Natural killer cell (primary cell): ENCODE measurements at places on chromosomes 7 and 10. TPM values are rescaled to one million over a fixed set of nuclear protein-coding genes. Genes with fewer than 3 reads are reported as not detected.

Gene CDK5
- total RNA-seq = 6.6 TPM

Gene CDHR1
- 4.0 TPM for total RNA-seq

Gene BICC1
- total RNA-seq = 0.14 TPM

Gene PDZD7
- total RNA-seq = 0.52 TPM

Gene ACBD7
- total RNA-seq = 0.48 TPM

Gene GPR15LG
- not detected for total RNA-seq

Gene NPSR1
- not detected for total RNA-seq

Gene HMX3
- 0.33 TPM for total RNA-seq

Gene IFIT5
- 17.7 TPM for total RNA-seq

Gene ECHDC3
- 4.8 TPM for total RNA-seq

Gene OR2A12
- total RNA-seq = not detected

Gene CD36
- 5.5 TPM for total RNA-seq

Gene CASD1
- total RNA-seq = 23.7 TPM

Gene CALN1
- total RNA-seq = not detected

Gene ASZ1
- total RNA-seq = not detected

Gene GNGT1
- total RNA-seq = not detected

Gene KIFBP
- total RNA-seq = 3.5 TPM

Gene SUGCT
- 0.59 TPM for total RNA-seq

Gene SEMA3C
- total RNA-seq = 0.41 TPM

Gene GPC2
- 2.3 TPM for total RNA-seq

Gene FEZF1
- total RNA-seq = not detected

Gene SPDYE6
- not detected for total RNA-seq

Gene SLC29A3
- 4.0 TPM for total RNA-seq

Gene CCZ1
- total RNA-seq = 112 TPM

Gene PRKAR2B
- 2.1 TPM for total RNA-seq

Gene PRSS37
- not detected for total RNA-seq

Gene AKAP9
- total RNA-seq = 78.8 TPM

Gene HIP1
- total RNA-seq = 23.1 TPM

Gene NPTX2
- total RNA-seq = not detected

Gene WNT8B
- not detected for total RNA-seq

Gene ESYT2
- 137 TPM for total RNA-seq

Gene CLEC5A
- total RNA-seq = not detected

Gene CBX3
- 109 TPM for total RNA-seq

Gene IRF5
- total RNA-seq = 20.2 TPM

Gene NOS3
- 5.9 TPM for total RNA-seq

Gene UCMA
- total RNA-seq = not detected

Gene C7orf33
- total RNA-seq = not detected

Gene PRPS1L1
- not detected for total RNA-seq

Gene KCNMA1
- total RNA-seq = 0.63 TPM

Gene LIPK
- not detected for total RNA-seq

Gene CYP2C9
- total RNA-seq = not detected

Gene ELMO1
- 130 TPM for total RNA-seq

Gene BMPR1A
- total RNA-seq = 7.7 TPM

Gene C10orf105
- total RNA-seq = 0.40 TPM

Gene EPO
- total RNA-seq = not detected

Gene OR6B1
- total RNA-seq = not detected

Gene VSTM2A
- not detected for total RNA-seq

Gene CLRN3
- not detected for total RNA-seq

Gene TDRD1
- total RNA-seq = 0.33 TPM

Gene CFAP69
- 0.13 TPM for total RNA-seq
